ENCODE measurements at places on chromosomes 16 and 17. TPM values are rescaled to one million over a fixed set of nuclear protein-coding genes. Genes with fewer than 3 reads are reported as not detected.

GRCh38 chr16:53732296-53732929 lies 28.5 kb downstream of the FTO start:
- DNase-seq: no peak

DNA sequence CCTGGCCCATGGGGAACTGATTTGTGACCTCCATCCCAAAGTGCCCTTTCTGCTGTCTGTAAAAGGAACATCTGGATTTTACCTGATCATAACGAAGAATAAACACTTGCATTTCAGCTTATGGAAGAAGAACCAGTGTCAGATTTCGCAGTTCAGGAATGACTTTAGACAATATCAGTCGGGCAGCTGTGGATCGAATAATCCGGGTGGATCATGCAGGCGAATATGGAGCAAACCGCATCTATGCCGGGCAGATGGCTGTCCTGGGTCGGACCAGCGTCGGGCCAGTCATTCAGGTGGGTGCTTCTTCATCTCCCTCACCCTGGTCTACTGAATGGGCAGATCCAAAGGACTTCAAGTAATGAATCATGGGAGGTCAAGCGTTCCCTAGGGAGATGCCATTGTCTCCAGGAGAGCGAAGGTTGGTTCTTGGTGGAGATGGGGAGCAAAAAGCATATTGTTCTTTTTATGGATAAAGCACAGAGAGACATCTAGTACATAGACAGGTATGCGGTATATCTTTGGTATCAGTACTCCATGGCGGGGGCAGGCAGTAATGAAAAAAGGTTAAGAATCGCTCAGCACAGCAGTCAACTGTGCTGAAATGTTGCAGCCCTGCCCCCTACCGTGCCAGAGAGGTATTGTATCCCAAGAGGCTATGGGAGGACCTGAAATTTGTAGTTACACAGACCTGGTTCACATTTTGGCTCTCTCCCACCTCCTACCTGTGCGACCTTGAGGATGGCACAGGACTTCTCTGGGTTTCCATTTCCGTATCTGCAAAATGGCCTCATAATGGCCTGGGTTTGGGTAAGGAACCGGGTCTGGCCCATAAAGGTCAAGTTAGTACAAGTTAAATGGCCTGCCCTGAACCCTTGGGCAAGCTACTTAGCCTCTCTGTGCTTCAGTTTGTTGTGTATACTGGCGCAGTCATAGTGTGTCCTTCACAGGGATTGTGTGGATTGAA lies 4.7 kb downstream of the COQ7 start:
- no peak for DNase-seq

GRCh38 chr16:86946396-86946795 lies 368.0 kb downstream of the FOXL1 start:
- no peak for DNase-seq

- no peak for DNase-seq
Observed at GRCh38 chr17:57553526-57553925, 191.6 kb downstream of the CCDC182 start.

DNA sequence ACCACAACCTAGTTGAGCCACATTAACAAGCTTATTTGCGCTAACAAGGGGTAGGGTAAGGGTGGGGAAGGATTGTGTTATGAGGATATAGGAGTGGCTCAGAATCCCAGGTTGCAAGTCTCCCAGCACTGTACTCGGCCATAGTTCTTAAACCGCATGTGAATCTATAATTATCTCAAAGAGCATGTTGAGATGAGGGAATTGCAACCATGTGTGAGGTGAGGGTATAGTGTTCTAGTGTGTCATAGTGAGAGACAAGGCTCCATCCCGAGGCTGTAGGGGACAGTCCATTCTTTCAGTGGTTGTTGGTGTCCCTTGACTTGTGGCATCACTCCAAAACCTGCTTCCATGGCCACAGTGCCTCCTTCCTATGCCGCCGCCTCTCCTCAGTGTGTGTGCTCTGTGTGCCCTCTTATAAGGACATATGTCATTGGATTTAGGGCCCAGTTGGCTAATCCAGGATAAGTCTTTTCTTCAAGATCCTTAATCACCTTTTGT lies 22.7 kb upstream of the ATP5MC1 start:
- no peak for DNase-seq

- DNase-seq: no peak
Observed at GRCh38 chr16:60729051-60729450, 1307.2 kb downstream of the CDH8 start.

DNA sequence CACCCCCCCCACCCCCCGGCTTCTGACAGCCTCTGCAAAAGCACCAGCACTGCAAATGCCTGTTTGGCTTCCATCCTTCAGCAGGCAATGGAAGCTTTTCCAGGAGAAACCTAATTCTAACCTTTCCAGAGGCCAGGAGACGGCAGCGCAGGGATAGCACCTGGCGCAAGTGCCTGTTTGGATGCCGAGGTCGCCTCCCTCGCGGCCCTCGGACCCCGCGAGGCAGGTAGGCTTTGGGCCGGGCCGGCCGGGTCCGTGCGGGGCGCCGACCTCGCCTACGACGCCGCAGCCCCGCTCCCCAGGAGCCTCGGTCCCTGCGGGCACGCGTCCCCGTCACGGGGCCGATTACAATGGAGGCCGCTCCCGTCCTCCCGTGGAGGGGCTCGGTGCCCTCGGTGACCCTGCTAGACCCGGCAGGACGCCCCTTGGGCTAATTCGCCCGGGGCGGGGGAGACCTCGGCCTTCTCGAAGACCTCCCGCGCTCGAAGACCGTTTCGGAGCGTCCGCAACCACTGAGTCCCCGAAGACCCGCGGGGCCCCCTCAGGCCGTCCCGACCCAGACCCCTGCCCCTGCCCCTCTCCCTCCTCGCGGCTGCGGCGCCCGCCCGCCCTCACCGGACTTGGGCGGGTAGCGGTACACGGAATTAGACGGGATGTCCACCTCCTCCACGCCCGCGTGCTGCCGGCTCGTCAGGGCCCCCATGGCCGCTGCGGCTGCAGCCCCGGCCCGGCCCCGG lies 587 bp downstream of the RNF157 start:
- no peak for DNase-seq

- DNase-seq: no peak
Observed at GRCh38 chr17:5210091-5210490, 18.4 kb upstream of the ZNF594 start.

- DNase-seq: no peak
Observed at GRCh38 chr16:20320592-20320991, 6.7 kb downstream of the GP2 start.

DNA sequence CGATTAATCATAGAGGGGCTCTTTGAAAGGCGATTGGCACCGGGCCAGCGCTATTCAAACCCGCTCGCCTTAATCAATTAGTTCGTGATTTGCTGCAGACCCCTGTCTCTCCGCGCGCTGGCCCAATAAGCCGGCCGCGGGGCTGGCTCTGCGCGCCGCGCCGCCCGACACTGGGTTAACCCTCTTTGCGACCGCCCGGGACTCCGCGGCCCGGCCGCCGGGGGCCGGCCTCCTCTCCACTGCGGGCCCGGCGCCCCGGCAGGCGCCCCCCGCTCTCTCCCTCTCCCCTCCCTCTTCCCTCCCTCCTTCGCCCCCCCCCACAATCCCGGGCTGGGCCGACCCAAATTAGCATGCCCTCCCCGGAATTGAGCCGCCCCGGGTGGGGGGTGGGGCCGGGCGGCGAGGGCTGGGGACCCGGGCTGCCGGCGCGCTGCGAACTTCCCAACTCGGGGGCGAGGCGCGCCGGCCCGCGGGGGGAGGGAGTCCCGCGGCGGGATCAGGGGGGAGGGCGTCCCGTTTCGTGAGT lies 428 bp upstream of the SALL1 start:
- DNase-seq: no peak

GRCh38 chr17:75764711-75765421 lies at the start of gene GALK1:
Gene GALK1, minus strand, starts transcription at chr17:75765192. Its CDS starts 56 bp downstream, at chr17:75765136.
- no peak for DNase-seq

DNA sequence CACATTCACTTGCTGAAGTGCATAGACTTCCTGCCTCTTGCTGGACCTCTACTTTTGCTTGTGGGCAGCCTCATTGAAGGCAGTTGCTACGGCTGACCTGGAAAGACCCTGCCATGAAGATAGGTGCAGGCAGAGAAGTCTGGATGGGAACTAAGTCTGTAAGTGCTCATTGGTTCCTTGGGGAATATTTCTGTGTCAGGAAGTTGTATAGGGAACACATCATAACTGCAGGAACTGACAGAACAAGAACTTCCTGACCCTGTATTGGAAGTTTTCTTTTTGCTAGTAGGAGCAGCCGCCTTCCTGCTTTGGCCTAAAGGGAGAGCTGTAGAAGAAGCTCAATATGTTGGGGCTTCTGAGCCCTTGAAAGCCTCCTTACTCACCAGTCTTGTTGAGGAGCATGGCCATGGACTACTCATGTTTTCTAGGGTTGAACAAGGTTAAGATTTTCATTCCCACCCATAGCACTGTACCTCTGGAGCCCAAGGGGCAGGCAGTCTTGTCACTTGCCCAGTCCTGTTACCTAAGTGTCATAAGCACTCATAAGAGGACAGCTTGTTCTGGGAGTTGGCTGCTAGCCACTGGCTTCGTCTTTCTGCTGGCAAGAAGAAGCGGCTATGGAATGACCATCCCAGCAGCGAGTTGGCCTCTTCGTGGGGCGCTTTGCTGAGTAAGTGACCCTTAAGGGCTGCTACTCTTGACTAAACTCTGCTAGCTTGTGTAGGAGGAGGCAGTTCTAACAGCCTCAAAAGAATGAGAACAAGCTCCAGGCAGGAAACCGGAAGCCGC lies 7.2 kb downstream of the UBFD1 start:
- no peak for DNase-seq

GRCh38 chr17:11486101-11486867 lies 112.0 kb upstream of the DNAH9 start:
- DNase-seq: no peak

DNA sequence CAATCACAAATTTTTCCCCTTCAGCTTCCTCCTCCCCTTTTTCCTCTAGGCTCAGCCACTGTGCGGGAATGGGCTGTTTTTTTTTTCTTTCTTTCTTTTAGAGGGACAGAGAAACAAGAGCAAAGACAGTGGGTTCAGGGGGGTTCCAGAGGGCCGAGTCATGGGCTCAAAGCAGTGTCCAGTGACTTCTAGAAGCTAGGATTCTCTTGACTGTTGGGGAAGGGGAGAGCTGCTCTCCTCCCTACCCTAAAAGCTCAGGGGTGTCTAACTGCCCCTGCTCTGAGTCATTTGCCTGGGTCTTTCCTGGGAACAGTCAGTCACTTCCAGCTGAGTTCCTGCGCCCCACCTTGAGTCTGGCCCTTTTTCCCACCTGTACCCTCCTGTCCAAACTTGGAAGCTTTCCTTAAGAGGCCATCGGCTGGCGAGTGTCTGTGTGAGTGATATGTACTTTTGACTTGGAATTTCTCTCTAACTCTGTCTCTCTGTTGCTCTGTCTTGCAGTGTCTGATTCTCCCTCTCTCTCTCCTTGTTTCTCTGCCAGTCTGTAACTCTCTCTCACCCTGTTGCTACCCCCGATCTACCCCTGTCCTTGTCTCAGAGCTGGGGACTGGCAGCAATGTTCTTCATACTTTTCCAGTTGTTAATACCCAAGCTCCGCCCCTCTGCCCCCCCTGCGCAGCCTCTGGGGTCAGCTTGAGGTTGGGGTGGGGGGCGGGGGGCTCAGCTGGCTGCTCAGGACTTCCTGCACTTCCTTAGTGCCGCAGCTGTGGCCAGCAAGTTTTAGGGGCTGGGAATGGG lies 2.4 kb downstream of the THRA start:
- DNase-seq: no peak

GRCh38 chr16:47716571-47716970 lies 255.4 kb downstream of the PHKB start:
- DNase-seq: no peak

DNA sequence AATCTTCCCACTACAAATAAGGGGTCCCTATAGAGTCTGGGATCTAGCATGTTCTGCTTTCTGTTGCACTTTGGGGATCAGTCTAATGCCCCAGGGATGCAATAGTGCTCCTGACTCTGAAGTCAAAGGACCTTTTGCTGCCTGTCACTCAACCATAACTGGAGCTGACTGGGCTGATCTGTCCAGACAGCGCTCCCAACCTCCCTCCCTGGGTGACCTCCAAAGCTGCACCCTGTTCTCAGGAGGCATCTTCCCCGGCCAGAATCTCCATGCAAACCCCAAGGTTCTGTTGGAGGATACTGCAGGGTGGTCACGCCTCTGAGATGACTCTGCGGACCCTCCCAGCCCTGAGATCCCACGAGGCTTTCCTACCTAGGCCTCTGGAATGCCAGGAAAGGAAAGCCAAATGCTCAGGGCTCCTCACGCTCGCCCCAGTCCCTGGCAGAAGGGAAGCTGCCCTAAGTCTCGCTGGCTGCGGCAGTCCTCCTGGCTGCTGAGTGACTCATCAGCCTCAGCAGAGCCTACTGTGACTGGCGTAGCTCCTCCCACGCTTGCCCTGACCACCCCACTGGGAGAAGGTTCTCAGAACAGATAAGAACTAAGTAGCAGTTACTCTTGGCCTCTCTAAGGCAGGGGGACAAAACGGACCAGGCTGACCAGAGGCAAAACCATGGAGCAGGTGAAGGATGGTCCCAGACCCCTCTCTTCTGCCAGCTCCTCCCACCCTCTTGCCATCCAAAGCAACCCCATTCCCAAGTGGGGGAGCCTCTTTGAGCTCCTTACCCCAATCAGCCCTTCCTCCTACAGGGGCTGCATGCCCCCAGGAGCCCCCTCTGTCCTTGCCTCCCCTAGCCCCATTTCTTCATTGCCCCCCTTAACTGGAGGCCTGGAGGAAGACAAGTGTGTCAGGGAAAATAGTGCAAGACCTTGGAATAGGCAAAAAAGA lies 124.1 kb upstream of the TNRC6C start:
- no peak for DNase-seq

DNA sequence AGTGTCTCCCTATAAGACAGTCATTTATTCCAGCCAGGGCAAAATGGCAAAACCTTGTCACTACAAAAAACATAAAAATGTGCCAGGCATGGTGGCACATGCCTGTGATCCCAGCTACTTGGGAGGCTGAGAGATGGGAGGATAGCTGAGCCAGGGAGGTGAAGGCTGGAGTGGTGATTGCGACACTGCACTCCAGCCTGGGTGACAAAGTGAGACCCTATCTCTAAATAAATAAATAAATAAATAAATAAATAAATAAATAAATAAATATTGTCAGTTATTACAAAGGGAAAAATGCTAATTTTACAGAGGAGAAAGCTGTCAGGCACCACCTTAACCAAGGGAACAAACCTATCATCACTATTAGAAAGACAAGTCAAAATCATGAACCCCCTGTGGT lies 75.5 kb downstream of the STH start:
- DNase-seq: no peak

GRCh38 chr17:77408284-77408683 lies 267.5 kb downstream of the SEC14L1 start:
- DNase-seq: no peak

DNA sequence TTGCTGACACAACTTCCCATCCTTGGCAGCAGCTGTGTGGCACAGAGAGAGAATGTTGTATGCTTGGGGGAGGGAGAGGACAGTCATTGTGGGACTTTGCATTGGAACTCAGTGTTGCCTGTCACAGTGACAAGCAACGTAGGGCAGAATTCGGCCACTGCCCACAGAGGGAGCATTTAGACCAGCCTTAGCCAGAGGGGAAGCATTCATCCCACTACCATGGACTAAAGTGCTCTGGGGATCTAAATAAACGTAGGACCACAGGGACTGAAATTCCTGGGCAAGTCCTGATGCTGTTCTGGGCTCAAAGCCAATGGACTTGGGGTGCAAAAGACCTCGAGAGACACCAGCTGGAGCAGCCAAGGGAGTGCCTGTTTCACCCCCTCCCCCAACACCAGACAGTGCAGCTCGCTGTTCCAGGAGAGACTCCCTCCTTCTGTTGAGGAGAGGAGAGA lies 44.9 kb downstream of the ABCA8 start:
- no peak for DNase-seq

The ERCC4 gene
- total RNA-seq: 23.4 TPM

The SETD6 gene
- total RNA-seq: 28.3 TPM

The KCNJ12 gene
- 2.7 TPM for total RNA-seq

The CPHXL2 gene
- total RNA-seq: not detected

The VEZF1 gene
- 73.5 TPM for total RNA-seq

The FNDC8 gene
- not detected for total RNA-seq

The TOB1 gene
- total RNA-seq: 117 TPM

The CDH1 gene
- 65.8 TPM for total RNA-seq

The CDH8 gene
- 0.21 TPM for total RNA-seq

All from Panc1 (cell line).